IPS-NIHi11 (cell line): ENCODE measurements at places on chromosomes 7 and 10.

- DNase-seq = peak; percentile 85
Measured at GRCh38 chr10:14032406-14032998, 298.2 kb downstream of the FRMD4A start.

GRCh38 chr7:35185908-35186731 is 67.8 kb downstream of the TBX20 start:
- peak; percentile 12 for DNase-seq

DNA sequence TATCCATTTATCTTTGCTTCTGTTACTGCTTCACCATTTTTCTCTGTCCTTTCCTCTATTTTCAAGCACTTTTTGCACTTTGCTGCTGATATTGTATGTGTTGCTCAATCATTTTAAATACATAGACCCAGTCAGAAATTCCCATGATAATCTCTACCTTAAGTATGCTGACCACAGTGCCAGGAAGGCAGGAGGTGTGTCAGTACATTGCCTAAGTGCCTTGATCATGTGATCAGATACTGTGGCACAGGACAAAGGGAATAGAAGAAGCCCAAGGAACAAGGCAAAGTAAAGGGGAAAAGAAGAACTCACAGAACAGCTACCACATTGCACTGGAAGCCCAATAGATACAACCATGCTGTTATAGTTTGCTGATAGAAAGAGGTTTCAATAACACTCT is 53.7 kb upstream of the CD36 start:
- peak; percentile 12 for DNase-seq

GRCh38 chr7:107180378-107180777 is 11.6 kb downstream of the HBP1 start:
- DNase-seq = no peak

DNA sequence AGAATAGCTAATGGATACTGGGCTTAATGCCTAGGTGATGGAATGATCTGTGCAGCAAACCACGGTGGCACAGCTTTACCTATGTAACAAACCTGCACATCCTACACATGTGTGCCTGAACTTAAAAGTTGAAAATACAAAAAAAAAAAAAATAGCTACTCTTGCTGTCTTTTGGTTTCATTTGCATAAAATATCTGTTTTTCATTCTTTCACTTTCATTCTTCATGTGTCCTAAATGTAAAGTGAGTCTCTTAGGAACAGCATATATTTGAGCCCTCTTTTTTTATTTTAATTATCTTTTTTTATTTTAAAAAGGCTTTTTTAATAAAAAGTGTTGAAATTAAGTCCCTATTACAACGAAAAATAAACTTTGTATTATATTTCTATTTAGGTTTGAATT is 836.1 kb upstream of the KCND2 start:
- DNase-seq = no peak

DNA sequence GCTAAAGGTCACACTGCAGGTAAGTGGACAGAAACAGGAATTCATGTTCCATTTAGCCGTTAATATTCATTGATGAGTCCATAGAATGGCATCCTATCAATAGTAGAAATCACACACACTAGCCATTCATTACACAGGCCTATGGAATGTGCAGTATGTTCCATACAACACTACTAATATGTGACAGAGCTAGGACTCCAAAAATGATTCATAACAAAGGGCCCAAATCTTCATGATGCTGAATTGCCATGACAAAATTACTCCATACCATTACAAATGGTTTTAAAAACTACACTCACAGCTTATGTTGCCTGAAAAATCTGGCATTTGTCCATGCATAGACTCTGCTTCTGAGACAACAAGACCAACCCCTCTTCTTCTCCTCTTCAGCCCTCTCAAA is 549.1 kb downstream of the XPNPEP1 start:
- DNase-seq = no peak

GRCh38 chr10:778626-779330 is 89.3 kb upstream of the DIP2C start:
- peak; percentile 32 for DNase-seq

DNA sequence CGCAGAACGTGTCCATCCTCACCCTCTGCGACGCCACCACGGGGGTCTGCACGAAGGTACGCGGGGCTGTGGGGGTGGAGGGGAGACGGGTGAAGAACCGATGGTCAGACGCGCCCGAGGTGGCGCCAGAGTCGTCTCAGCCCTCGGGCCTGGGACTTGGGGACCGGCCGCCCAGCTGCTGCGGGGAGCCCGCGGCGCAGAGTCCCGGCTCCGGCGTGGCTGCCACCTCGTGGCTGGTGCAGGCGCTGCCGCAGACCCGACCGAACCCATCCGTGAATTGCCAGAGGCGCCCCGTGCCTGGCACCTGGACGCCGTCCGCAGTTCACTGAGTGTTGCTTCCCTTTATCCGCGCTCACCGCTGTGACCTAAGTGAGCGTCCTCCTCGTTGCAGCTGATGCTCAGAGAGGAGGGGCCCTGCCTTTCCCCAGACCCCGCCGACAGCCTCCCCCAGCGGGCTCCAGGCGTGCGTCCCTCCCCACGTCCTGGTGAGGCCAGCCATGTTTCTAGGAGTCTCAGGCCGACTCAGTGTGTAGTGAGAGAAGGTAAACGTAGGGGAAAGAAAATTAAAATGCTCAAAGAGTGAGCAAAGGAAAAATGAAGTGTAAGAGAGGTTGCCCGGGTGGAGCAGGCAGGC is 208.7 kb downstream of the PAXIP1 start:
- peak; percentile 79 for DNase-seq

DNA sequence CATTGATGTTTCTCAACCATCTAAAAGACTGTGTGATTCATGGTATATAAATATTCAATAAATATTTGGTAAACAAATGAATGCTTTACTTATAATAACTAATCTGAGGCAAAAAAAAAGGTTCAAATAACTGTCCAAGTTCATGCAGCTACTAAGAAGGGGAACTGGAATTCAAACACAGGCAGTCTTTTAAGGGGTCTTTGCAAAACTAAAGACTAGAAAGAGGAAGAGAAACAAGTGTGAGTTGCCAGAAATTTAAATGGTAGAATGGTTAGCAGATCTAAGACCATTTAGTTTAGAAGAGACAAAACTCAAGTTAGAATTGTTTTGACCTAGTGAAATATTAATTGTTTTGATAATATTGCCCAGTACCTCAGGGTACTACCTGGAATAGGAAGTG is 642.0 kb upstream of the LRRN3 start:
- DNase-seq = no peak

GRCh38 chr10:120473593-120473992 is 16.6 kb downstream of the PLPP4 start:
- no peak for DNase-seq

DNA sequence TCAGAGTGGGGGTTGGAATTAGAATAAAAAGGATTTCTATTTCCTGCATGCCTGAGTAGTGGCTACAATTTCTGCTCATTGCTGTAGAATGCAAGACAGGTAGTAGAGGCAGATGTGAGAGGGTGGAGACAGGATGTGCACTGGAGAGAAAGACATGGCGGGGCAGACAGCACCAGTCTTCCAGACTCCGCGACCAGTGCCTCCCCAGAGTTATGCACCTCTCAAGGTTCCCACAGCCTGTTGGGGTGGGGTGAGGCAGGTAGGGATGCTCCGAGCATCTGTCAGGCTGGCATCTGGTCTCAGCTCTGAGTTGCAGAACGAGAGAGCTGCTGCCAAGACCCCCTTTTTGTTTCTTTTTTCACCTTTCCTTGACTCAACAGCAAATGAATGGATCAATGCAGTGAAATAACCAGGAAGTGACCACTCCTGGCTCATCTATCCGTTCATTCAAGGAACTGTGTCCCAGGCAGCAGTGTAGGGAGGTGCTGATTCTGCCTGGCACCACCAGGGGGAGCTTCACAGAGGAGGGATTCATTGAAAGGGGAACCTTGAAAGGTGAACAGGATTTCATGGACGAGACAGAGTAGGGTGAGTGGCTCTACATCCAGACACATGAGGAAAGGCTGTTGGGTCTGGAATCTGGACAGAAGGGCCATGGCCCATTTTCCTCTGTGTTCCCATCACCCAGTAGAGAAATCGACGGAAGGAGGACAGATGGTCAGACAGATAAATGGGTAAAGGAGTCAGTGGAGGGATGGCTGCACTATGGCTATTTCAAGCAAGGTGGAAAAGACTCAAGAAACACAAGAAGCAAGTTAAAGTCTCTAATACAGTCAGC is 17.2 kb upstream of the SLC18A3 start:
- peak; percentile 83 for DNase-seq

DNA sequence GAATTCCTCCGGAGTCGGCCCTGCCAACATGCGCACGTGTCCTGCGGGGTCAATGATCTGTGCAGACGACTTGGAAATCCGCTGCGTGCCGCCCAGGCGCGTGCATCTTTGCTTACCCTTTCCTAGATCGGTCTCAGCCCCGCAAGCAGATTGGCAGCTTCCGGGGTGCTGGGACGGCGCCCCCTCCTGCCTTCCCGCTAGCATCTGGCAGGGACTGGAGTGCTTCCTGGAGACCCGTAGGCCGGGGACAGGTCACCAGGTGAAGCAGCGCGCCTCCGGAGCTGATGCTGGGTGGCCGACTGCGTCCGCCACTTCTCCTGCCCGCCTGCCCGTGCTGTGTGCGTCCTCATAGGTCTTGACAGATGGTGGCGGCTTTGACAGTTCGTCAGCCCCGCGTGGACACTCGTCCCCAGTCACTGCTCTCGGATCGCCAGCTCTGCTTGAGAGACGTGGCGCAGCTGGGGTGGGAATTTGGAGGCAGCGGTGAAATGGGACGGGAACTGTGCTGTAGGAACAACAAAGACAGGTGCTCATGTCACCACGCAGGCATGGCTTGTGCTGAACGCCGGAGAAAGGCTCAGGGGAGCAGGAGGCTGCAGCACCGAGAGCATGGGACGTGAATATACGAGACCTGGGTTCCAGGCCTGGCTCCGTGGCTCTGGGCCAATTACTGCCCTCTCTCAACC is 21.9 kb upstream of the KCNK18 start:
- DNase-seq = peak; percentile 38

- DNase-seq = peak; percentile 87
Measured at GRCh38 chr7:151110941-151111645, 24.8 kb downstream of the AGAP3 start.

DNA sequence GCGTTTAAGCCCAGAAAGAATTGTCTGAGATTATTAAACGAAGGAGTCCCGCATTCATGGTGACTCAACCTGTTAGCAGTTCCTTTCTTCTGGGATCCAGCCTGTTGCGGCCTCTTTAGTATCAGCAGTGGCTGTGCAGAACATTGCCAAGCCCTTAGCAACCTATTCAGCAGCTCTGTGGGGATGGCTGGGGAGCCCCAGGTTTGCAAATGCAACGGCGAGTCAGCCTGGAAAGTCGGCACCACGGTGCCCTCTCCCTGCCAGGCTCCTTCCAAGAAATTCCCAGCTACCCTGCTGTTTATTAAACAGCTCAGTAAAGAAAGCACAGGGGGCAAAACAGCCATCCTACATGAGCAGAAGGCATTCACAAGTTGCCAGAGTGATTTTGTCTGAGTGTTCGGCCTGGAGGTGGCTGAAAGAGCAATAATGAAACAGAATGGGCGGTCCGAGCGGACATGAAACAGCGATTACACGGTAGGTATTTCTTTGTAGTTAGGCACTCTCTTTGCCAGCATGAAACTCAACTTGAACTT is 198.3 kb downstream of the BAMBI start:
- peak; percentile 35 for DNase-seq

DNA sequence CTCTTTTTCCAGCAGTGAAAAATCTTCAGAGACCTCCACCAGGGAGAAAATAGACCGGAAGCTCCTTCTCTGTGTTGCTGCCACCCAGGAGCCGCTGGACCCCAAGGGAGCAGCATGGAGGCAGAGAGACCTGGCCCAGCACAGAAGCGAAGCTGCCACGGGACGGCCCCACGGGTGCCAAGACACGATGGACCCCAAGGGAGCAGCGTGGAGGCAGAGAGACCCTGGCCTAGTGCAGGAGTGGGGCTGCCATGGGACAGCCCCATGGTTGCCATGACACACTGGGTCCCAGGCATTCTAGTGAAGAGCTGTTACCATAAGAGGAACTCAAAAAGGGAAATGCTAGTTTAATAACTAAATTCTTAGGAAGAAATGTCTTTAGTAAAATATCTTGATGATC is 186.3 kb downstream of the PTPRN2 start:
- DNase-seq = no peak

DNA sequence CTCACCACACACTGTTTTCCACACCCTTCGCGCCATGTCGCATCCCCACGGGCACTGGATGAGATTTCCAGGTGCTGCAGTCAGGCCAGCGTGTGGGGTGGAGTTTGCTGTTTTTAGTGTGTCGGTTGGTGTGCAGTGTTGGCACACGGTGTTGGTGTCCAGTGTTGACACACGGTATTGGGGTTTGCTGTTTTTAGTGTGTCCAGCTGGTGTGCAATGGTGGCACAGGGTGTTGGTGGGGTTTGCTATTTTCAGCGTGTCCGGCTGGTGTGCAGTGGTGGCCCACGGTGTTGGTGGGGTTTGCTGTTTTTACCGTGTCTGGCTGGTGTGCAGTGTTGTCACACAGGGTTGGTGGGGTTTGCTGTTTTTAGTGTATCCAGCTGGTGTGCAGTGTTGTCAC is 20.1 kb upstream of the PRKAR1B start:
- DNase-seq = no peak

DNA sequence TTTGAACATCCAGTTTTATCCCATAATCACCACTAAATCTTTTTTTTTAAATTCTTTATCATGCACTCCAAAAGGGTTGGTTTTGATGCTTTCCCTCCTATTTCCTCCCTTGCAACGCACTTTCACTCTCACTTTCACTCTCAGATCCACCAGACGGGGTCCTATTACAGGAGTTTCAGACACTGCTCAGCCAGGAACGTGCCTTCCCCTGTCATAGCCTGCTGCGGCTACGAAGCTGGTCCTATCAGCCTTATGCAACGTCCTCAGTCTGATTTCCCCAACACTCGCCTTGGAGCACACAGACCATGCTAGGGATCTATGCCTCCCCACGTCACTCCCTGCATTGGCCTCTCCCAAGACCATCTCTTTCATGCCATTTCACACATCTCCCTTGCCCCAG is 23.4 kb downstream of the ZPBP start:
- DNase-seq = peak; percentile 45

GRCh38 chr7:102874166-102874829 is 38.5 kb upstream of the LRRC17 start:
- no peak for DNase-seq

- no peak for DNase-seq
Measured at GRCh38 chr10:57249615-57250281, 888.7 kb upstream of the ZWINT start.

GRCh38 chr7:137363683-137364082 is 20.1 kb upstream of the PTN start:
- no peak for DNase-seq

DNA sequence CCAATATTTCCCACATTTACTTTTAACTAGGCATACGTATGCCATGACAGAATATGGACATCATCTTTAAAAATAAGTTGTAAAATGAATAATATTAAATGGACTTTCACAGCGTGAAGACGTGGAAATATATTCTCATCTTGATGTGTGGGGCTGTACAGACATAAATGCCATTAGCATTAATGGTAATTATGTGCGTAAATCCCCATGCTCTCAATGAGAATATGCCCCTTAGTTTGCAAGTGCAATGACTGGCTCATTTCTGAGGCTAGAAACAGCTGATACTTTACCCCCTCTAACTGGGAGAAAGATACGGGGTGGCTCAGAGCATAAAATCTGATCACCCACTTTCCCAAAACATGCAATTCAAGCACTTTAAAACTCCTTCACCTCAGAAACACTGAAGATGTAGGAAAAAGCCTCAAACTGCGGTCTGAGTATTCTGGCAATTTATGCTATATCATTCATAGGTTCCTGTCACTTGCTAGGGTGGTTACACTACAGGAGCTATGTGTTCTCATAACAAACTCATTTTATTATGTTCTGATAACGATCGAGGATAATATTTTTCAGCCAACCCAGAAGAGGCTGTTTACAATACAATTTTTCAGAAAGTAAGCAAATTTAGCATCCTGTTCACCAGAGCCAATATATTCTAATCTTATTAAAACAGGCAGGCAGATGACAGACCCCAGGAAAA is 211.8 kb downstream of the SKAP2 start:
- DNase-seq = no peak
